ENCODE measurements at places on chromosomes 12 and 14. TPM values are rescaled to one million over a fixed set of nuclear protein-coding genes. Genes with fewer than 3 reads are reported as not detected.

KRT3 gene
- total RNA-seq, result not detected

GDF3 gene
- not detected for total RNA-seq

CD27 gene
- not detected for total RNA-seq

STYK1 gene
- total RNA-seq, result 5.1 TPM

GLS2 gene
- total RNA-seq, result 3.1 TPM

LRTM2 gene
- not detected for total RNA-seq

GNB3 gene
- not detected for total RNA-seq

AJUBA gene
- total RNA-seq, result 250 TPM

ENDOU gene
- total RNA-seq, result not detected

PRKAB1 gene
- 13.6 TPM for total RNA-seq

MEG3 gene
- total RNA-seq, result 5.1 TPM

AKAP3 gene
- 1.9 TPM for total RNA-seq

LRRC10 gene
- total RNA-seq, result not detected

CMA1 gene
- total RNA-seq, result not detected

FERMT2 gene
- total RNA-seq, result 39.3 TPM

GPRC5D gene
- not detected for total RNA-seq

PRH2 gene
- total RNA-seq, result not detected

CISTR gene
- not detected for total RNA-seq

DPY19L2 gene
- total RNA-seq, result under 0.01 TPM

ASCL1 gene
- total RNA-seq, result not detected

SDR39U1 gene
- 4.5 TPM for total RNA-seq

LPAR5 gene
- 2.3 TPM for total RNA-seq

TWF1 gene
- total RNA-seq, result 145 TPM

HCAR3 gene
- total RNA-seq, result 8.9 TPM

KRT72 gene
- not detected for total RNA-seq

OAS1 gene
- 4.3 TPM for total RNA-seq

SELPLG gene
- total RNA-seq, result not detected

NAV3 gene
- 5.8 TPM for total RNA-seq

HELB gene
- 2.6 TPM for total RNA-seq

IFI27 gene
- 30.7 TPM for total RNA-seq

PLEKHH1 gene
- total RNA-seq, result 2.9 TPM

AQP6 gene
- not detected for total RNA-seq

PMCH gene
- not detected for total RNA-seq

NRXN3 gene
- 0.24 TPM for total RNA-seq

MYO1H gene
- not detected for total RNA-seq

MYH7 gene
- total RNA-seq, result under 0.01 TPM

ZNF410 gene
- total RNA-seq, result 97.1 TPM

HSPB8 gene
- 0.43 TPM for total RNA-seq

HOTAIR gene
- under 0.01 TPM for total RNA-seq

SMAGP gene
- total RNA-seq, result 11.7 TPM

Measured in tracheal epithelial cell (primary cell).